ENCODE measurements at places on chromosomes 11 and 22. TPM values are rescaled to one million over a fixed set of nuclear protein-coding genes. Genes with fewer than 3 reads are reported as not detected.

- H3K36me3 ChIP-seq, result no peaks in the 10 kb centered on the region
- H3K4me1 ChIP-seq, result no peaks in the 10 kb centered on the region
- DNase-seq, result no peak
- no peak within 1 kb of the TSS for H3K27ac ChIP-seq
- no peaks in the 10 kb centered on the region for H3K27me3 ChIP-seq
Observed at GRCh38 chr11:18455686-18456372, at the start of gene LDHAL6A. Gene LDHAL6A (plus strand): TSS chr11:18455856. CDS start chr11:18456681, 825 bp downstream.

GRCh38 chr11:101028644-101029043 lies 101.0 kb downstream of the PGR start:
- no peaks in the 10 kb centered on the region for H3K4me1 ChIP-seq
- H3K4me3 ChIP-seq, result no peak overlapping the region
- H3K27ac ChIP-seq, result no peak overlapping the region
- H3K36me3 ChIP-seq, result no peaks in the 10 kb centered on the region

- peaks cover 8% of the 10 kb centered on the region for H3K27me3 ChIP-seq
- H3K27ac ChIP-seq, result no peak overlapping the region
- no peaks in the 10 kb centered on the region for H3K36me3 ChIP-seq
- peaks cover 9% of the 10 kb centered on the region for H3K4me1 ChIP-seq
- no peak for DNase-seq
Observed at GRCh38 chr22:38964989-38965388, 7.6 kb downstream of the APOBEC3A start.

GRCh38 chr11:85732965-85733364 lies 47.0 kb upstream of the CCDC89 start:
- H3K27me3 ChIP-seq, result peaks cover 3% of the 10 kb centered on the region
- H3K4me3 ChIP-seq, result no peak overlapping the region

GRCh38 chr11:60870276-60870675 lies 2.9 kb downstream of the ZP1 start:
- no peak overlapping the region for H3K4me3 ChIP-seq
- peaks cover 3% of the 10 kb centered on the region for H3K4me1 ChIP-seq
- H3K27me3 ChIP-seq, result peaks cover 7% of the 10 kb centered on the region
- no peak overlapping the region for H3K27ac ChIP-seq

- H3K4me3 ChIP-seq, result no peak overlapping the region
- H3K36me3 ChIP-seq, result peaks cover 2% of the 10 kb centered on the region
- no peak for DNase-seq
- H3K27ac ChIP-seq, result no peak overlapping the region
- H3K4me1 ChIP-seq, result peaks cover 2% of the 10 kb centered on the region
- no peaks in the 10 kb centered on the region for H3K27me3 ChIP-seq
Observed at GRCh38 chr11:32108576-32108975, 17.7 kb downstream of the RCN1 start.

OR5B21 gene
- not detected for total RNA-seq

OR51B5 gene
- 0.82 TPM for total RNA-seq

SAA4 gene
- not detected for total RNA-seq

DEPDC7 gene
- total RNA-seq, result 0.74 TPM
